ENCODE measurements at places on chromosomes 7 and 10.

DNA sequence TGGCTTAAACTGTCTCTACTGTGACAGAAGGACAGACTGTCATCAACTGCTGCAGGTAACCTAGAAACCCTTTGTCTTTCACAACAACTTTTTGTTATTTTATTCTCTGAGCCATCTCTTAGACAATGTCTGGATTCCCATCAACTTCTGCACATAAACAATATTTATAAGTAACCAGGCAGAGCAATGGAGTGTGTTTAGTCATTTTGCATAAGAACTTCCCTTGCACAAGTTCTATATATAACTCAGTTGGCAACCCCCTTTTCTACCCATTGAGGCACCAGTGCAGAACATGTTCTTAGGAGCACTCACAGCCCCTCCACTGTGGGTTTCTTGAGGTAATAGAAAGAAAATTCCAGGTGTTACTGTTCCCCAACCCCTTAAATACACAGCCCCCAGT lies 65.0 kb upstream of the IL6 start:
- no peak for DNase-seq

- no peak for DNase-seq
Measured at GRCh38 chr10:66717231-66717981, 208.4 kb upstream of the LRRTM3 start.

- no peak for DNase-seq
Measured at GRCh38 chr7:159197066-159197975, 52.7 kb upstream of the VIPR2 start.

GRCh38 chr7:8212638-8213037 lies 49.3 kb downstream of the ICA1 start:
- DNase-seq = no peak

DNA sequence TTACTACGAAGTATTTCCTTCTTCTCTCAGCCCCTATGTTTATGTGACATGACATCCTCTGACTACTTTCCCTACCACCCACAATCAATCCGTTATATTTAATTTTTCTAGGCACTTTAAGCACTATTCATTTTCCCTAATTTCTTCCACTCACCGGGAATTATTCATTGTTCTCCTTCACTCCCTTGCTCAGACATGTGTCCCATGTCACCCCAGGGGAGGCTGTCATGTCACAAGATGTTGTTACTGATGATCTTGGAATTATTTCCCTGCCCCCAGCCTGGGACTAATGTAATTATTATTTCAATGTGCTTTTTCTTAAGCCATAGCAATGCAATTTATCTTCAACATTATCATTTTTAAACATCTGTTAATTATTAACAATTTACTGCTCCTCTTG lies 317.2 kb downstream of the PHF14 start:
- DNase-seq = no peak

- DNase-seq = peak; percentile 53
Measured at GRCh38 chr7:123797673-123798531, 47.1 kb upstream of the HYAL4 start.

DNA sequence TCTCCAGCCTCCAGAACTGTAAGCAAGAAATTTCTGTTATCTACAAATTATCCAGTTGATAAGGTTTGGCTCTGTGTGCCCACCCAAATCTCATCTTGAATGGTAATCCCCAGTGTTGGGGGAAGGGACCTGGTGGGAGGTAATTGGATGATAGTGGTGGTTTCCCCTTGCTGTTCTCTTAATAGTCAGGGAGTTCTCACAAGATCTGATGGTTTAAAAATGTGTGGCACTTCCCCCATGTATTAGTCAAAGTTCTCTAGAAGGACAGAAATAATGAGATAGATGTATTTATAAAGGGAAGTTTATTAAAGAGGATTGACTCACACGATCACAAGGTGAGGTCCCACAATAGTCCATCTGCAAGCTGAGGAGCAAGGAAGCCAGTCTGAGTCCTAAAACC lies 56.2 kb upstream of the APBB1IP start:
- DNase-seq = no peak

DNA sequence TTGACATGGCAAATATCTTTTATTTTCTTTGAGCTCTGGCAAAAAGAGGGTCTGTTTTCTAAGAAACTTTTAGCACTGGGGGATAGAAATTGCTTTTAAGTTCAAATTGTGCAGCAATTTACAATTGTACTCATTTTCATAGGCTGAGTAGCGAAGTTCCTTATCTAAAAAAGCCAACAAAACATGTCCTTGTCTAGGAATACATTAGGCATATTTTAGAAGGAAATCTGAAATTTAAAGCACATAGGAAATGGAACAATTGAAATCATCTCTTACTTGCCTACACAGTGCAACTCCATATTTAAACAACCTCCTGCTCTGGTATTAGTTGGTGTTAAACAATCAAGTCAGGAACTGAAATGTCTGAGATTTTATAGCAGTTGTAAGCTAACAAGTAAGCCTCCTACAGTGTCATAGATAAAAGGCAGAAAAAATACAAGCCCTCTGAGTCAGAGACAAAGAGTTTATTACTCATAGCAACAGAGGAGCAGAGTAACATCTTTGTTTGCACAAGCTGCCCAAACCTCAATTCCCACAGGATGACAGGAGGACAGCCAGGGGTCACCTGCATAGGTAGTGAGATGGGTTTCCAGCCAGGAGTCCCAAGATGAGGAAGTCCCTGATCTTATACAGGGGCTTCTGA lies 280.2 kb upstream of the HGF start:
- DNase-seq = peak; percentile 83

DNA sequence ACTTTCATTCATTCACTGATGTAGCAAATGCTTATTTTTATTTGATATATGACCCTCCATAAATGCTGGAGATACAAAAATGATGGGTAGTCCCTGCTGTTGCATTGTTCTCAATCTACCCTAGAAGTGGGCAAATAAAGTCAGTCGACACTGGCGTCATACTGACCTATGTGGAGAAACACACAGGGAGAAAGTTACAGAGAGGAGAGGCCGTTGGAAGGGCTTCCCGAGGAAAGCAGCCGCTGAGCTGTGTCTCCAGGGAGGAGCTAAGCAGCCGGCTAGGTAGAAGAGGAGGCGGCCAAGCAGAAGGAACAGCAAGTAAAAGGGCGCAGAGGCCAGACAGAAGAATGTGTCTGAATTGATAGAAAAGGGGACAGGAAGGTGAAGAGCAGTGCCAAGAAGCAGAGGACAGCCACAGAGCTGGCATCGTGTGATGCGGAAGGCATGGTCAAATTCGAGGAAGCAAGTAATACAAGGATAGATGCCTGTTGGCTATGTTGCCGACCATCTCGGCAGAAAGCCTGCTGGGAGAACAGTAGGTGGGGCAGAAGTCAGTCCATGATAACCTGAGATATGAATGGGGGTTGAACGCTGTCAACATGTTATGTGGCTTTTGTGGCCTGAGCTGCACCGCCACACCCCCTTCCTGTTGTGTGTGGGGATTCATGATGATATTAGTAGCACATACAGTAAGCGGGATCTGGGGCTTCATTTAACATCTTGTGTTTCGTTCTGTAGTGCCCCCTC lies 25.9 kb downstream of the ST8SIA6 start:
- DNase-seq = no peak

DNA sequence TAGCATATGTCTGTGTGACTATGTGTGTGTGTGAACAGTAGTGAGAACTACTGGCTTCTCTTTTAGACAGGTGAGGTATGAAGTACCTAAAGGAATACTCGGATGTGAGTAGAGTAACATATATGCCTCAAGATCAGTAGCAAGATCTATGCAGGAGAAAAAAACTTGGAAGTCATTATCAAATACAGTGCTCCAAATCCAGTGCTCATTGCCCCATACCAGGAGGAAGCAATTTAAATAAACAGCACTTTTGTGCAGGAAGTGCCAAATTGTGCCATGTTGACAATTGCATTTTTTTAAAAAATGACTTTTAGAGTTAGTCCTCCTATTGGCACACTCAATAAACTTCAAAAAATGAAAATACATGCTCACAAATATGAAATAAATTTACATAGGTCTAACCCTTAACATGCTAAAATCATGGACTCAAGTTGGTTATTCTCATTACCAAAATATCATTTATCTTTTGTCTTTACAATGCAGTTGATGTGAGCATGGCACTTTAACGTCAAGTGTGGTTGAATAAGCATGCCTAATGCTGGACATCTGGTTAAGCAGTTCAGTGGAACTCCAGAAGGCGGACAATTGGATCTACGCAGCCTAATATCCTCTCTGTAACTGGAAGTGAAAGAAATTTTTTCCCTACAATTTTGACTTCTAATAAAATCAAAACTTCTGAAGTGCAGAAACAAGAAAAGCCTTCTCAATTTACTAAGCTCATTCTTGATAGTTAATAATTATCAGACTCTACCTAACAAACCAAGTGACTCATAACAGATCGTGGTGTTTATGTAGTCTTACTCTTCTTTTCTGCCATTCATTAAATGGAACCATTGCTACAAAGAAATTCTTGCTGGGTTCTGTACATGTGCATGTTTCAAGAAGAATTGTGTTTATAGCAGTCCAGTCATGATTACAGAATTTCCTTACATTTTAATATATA lies 195.2 kb downstream of the MDFIC start:
- DNase-seq = no peak

DNA sequence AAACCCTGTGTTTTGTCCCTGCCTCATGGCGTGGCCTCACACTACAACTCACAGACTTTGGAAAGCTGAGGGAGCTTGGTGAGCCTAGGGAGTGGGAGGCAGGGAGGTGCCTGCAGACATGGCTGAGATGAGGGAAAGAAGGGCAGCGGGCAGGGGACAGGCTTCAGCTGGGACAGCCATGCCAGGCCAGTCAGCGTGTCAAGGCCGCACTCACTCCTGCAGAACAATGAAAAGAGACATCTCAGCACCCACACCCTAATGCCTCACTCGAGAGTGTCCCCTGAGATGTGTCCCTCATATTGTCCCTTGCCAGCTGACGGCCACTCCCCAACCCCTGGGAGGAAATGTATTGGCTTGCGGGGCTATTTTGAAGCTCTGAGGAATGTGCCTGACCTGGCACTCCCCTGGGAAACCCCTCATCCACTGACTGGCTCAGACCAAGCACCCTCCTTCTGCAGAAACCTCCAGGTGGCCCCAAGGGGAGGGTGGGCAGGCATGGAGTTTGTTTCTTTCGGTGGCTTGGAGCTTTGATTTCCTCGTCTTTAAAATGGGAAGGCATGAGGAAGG lies 31.6 kb downstream of the SH3PXD2A start:
- no peak for DNase-seq

DNA sequence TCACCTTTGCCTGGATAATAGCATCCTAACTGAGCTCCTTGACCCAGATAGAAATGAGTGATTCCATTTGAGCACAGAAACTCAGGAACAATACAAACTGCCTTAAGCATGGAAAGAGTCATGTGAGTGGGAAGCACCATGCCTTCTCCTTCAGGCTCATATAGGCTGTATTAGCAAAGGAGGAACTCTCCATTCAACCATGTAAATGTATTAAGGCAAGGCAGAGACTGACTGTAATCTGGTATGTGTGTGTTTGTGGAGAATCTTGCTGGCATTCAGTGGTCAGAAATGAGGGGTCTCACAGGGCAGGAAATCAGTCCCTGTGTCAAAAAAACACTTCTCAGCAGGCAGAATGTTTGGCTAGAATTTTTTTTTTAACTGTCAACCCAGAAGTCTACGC lies 40.2 kb downstream of the COA1 start:
- DNase-seq = no peak

DNA sequence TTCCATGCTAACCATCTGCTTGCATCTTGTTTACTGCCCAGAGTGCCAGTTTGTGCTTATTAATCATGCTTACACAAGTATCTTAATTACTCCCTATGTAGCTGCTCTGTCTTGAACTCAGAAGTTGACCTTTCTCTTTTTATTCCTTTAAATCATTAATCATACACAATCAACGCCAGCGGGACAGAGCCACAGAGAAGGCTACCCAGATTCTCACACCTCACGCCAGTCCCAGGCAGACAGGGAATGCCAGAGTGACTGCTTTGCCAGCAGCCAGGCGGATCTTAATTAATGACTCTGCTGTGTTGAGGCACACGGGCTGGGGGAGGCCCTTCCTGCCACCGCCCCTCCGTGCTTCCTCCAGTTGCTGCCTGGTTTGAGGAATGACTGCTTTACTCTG lies 229.4 kb downstream of the LRMDA start:
- DNase-seq = no peak

- DNase-seq = no peak
Measured at GRCh38 chr10:87546971-87547413, 42.3 kb downstream of the MINPP1 start.

GRCh38 chr10:124222988-124223710 lies 129.8 kb upstream of the CHST15 start:
- DNase-seq = no peak

GRCh38 chr7:89072081-89072480 lies 276.5 kb upstream of the TEX47 start:
- DNase-seq = peak; percentile 75

GRCh38 chr10:27893358-27893954 lies 105.4 kb downstream of the ODAD2 start:
- peak; percentile 25 for DNase-seq

DNA sequence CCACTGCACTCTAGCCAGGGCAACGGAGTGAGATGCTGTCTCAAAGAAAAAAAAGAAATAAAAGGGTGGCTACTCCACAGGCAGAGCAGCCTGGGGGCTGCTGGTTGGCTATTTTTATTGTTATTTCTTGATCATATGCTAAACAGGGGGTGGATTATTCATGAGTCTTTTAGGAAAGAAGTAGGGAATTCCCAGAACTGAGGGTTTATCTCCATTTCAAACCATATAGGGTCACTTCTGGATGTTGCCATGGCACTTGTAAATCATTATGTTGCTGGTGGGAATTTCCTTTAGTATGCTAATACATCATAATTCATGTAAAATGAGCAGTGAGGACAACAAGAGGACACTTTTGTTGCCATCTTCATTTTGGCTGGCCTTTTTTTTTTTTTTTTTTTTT lies 52.1 kb upstream of the GHITM start:
- no peak for DNase-seq

- no peak for DNase-seq
Measured at GRCh38 chr10:69741671-69742355, 59.9 kb upstream of the COL13A1 start.

DNA sequence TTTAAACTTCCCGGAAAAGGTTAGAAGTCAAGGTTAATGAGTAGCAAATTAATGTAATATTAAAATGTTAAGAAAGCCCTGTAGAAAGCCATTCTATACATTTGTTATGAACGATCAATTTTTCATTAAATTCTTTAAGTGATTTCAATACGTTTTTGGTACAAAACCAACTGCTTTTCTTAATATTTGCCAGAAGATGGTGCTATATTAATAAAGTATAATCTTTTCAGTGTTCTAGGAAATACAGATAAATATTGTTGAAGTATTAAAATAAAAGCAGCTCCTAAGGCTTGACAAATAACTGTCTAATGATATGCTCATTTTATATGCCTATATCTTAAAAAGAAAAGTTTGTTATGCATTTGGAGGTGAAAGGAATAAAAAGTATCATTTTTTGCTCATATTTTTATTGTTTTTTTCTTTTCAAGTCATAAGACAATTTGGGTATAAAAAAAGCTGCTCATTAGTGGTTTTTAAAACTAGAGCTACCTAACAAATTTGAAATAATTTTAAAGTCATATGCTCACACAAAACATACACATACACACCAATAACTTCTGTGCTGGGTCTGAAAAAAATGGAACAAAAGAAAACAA lies 130.3 kb upstream of the POT1 start:
- DNase-seq = peak; percentile 1

- peak; percentile 60 for DNase-seq
Measured at GRCh38 chr10:105189463-105189800, 548.3 kb downstream of the SORCS3 start.

Measured in fibroblast of skin of abdomen (primary cell).